Cardiac atrium fibroblast (primary cell): ENCODE measurements at places on chromosomes 3 and 15. TPM values are rescaled to one million over a fixed set of nuclear protein-coding genes. Genes with fewer than 3 reads are reported as not detected.

ARL13B gene
- total RNA-seq, result 11.6 and 14.9 TPM in 2 replicates

IQCF5 gene
- total RNA-seq, result not detected in 2 replicates

CTXND1 gene
- total RNA-seq, result not detected in 2 replicates

DUOXA2 gene
- total RNA-seq, result not detected in 2 replicates

TM4SF1 gene
- total RNA-seq, result 760 and 799 TPM in 2 replicates

LRRC2 gene
- 0.32 and 1.3 TPM in 2 replicates for total RNA-seq

CYP1A2 gene
- total RNA-seq, result not detected in 2 replicates

CADPS gene
- not detected in 2 replicates for total RNA-seq

VEPH1 gene
- 29.1 and 29.3 TPM in 2 replicates for total RNA-seq

DNAH12 gene
- total RNA-seq, result 0.16 TPM in 1 of 2 replicates, not detected in the other

DCBLD2 gene
- total RNA-seq, result 57.2 and 123 TPM in 2 replicates

BAHD1 gene
- total RNA-seq, result 11.2 and 16.2 TPM in 2 replicates

PEX5L gene
- not detected in 2 replicates for total RNA-seq

ELL3 gene
- 1.3 and 1.6 TPM in 2 replicates for total RNA-seq

ARL6 gene
- 4.4 and 4.7 TPM in 2 replicates for total RNA-seq

APOD gene
- 45.9 and 53.8 TPM in 2 replicates for total RNA-seq

FANCD2OS gene
- total RNA-seq, result not detected in 2 replicates

TMEM158 gene
- total RNA-seq, result 11.8 and 26.5 TPM in 2 replicates

KBTBD12 gene
- not detected in 2 replicates for total RNA-seq

RPS27L gene
- total RNA-seq, result 101 and 203 TPM in 2 replicates

SLC24A5 gene
- not detected in 2 replicates for total RNA-seq

ZMYND10 gene
- under 0.01 TPM in 1 of 2 replicates, not detected in the other for total RNA-seq
